ENCODE measurements at places on chromosomes 2 and 18.

DNA sequence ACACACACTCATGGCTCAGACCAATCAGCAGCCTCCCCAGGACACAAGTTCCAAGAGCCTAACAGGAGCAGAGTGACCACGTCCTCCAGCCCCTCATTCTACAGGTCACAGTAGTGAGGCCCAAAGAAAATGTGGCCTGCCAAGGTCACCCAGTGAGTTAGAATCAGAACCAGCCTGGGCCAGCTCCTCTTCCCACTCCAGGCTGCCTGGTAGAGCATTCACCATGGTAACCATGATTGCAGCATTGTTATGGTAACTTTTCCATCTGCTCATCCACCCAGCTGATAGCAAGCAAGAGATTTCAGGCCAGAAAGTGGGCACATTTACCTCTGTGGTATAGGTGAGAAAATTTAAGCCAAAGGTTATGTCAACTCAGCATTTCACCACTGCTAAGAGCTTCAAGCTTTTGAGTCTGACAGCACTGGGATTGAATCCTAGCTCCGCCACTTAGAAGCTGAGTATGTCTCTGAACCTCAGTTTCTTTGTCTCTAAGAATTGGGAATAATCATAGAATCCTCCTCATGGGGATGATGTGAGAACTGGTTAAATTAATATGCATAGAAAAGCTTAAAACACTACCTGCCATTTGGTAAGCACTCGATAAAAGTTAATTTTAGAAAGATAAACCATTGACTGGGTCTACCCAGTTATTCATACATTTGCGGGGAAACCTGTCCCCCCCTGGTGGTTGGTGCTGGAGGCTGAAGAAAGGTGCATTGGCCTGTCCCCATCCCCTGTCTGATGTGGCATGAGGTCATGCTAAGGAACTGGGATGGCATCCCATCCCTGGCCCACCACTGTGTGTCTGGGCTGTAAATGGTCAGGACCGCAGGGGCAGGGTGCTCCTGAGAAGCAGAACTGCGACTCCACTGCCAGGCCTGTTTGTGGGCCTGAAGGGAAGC lies 181.5 kb downstream of the KLHL29 start:
- peak; percentile 35 for DNase-seq

- no peak for DNase-seq
These were observed 90.5 kb upstream of the MYO3B start for GRCh38 chr2:170087413-170087793.

DNA sequence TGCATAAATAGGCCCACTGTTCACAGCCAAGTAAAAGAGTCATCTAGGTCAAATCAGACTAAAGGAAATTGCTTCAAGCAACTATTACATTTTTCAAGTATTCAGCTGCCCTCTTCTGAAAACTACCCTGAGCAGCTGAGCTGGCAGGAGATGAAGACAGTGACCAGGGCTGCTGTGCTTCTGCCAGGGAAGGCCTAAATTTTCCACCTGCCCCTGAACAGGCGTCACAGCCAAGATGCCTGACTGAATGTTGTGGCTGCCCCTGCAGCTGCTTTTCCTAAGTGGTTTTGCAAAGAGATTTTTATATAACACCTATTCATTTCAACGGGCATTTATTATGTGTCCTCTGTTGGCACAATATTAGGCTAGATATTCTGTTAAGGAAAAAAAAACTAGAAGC lies 96.7 kb upstream of the RPE start:
- DNase-seq, result no peak

DNA sequence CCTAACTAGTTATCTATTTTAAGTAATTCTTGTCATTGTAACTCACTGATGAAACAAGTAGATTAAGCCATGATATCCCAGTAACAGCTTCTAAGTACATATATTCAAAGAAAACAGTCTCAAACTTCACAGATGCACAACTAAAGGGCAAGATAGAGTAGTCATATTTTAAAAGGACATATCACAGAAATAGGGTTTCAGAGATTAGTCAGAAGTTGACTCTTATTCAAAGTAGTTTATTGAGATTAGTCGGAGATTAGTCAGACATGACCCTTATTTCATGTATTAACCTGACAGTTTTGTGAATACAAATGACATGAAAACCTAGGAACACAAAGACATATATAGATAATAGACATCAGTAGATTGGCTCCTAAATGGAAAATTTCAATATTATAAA lies 15.9 kb upstream of the CHAC2 start:
- DNase-seq, result no peak

GRCh38 chr2:197052356-197052755 lies 125.8 kb upstream of the PGAP1 start:
- no peak for DNase-seq

DNA sequence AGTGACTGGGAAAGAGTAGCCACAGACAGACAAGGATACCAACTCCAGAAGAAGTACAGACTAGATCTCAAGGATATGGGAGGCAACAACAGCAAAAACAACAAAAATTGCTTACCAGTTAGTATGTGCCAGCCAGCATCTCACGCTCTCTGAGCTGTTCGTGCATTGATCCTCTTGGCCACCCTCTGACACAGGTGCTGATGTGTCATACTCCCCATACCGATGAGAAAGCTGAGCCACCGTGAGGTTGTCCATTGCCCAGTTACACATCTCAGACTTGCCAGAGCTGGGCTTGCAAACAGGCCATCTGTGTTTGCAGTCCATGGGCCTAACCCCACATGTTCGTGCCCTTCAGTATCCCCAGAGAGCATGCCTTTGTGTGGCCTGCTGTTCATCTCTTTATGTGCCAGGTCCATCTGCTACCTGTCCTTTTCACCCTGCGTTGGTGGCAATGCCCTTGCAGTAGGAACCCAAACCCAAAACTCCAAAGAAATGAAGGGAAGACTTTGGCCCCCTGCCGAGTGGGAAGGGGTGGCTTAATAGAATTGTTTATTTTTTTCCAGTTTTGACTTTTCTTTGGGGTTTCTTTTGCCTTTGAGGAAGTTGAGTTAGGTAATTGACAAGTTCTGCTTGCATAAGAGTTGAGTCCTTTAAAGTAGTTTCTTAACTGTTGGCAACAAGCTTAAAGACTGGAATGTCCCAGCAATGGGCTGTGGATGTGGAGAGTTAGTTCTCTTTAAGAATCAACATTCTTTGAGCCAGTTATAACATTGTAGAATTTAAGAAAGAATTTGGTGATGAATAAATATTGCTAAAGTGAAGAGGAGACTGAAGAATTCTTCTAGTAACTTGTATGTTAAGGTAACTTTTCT lies 46.7 kb downstream of the LYPD6B start:
- DNase-seq, result no peak
